ENCODE measurements at places on chromosomes 7 and 10. TPM values are rescaled to one million over a fixed set of nuclear protein-coding genes. Genes with fewer than 3 reads are reported as not detected.

The MALRD1 gene
- total RNA-seq: 0.20 TPM

The EFCAB10 gene
- not detected for total RNA-seq

The CCDC7 gene
- total RNA-seq: 26.8 TPM

The SLC26A5 gene
- total RNA-seq: not detected

The WDR86 gene
- 0.78 TPM for total RNA-seq

The ADAP1 gene
- 1.2 TPM for total RNA-seq

The PLPP4 gene
- total RNA-seq: not detected

The TAS2R4 gene
- total RNA-seq: 1.5 TPM

Data from subcutaneous preadipocyte (primary cell).